ENCODE measurements at places on chromosomes 2 and 18. TPM values are rescaled to one million over a fixed set of nuclear protein-coding genes. Genes with fewer than 3 reads are reported as not detected.

The ALK gene
- total RNA-seq = not detected

The DCDC2C gene
- not detected for total RNA-seq

The CXCR4 gene
- total RNA-seq = 0.85 TPM

The NT5C1B gene
- total RNA-seq = not detected

The RNF125 gene
- 0.28 TPM for total RNA-seq

The CSRNP3 gene
- total RNA-seq = 1.2 TPM

The MARCHF4 gene
- 3.3 TPM for total RNA-seq

The TNFAIP6 gene
- 69.3 TPM for total RNA-seq

The KCNJ3 gene
- not detected for total RNA-seq

The CYRIA gene
- total RNA-seq = 5.2 TPM

The ANKRD12 gene
- 33.7 TPM for total RNA-seq

The SLC14A1 gene
- 32.1 TPM for total RNA-seq

The APOB gene
- total RNA-seq = not detected

The GPAT2 gene
- total RNA-seq = 7.6 TPM

The ZFP36L2 gene
- 3.9 TPM for total RNA-seq

The EPAS1 gene
- 56.9 TPM for total RNA-seq

The ADAM23 gene
- total RNA-seq = 3.9 TPM

The CRYBA2 gene
- total RNA-seq = not detected

The UGT1A10 gene
- not detected for total RNA-seq

The GPR35 gene
- 0.85 TPM for total RNA-seq

The SNORC gene
- total RNA-seq = 0.56 TPM

The DCTN1 gene
- total RNA-seq = 202 TPM

The CXCR1 gene
- total RNA-seq = not detected

The NFE2L2 gene
- total RNA-seq = 44.5 TPM

The HOXD4 gene
- 0.56 TPM for total RNA-seq

The DHRS9 gene
- 0.19 TPM for total RNA-seq

The KCNIP3 gene
- total RNA-seq = 0.77 TPM

The FAM124B gene
- 0.38 TPM for total RNA-seq
